ENCODE measurements at places on chromosomes 5 and 9.

DNA sequence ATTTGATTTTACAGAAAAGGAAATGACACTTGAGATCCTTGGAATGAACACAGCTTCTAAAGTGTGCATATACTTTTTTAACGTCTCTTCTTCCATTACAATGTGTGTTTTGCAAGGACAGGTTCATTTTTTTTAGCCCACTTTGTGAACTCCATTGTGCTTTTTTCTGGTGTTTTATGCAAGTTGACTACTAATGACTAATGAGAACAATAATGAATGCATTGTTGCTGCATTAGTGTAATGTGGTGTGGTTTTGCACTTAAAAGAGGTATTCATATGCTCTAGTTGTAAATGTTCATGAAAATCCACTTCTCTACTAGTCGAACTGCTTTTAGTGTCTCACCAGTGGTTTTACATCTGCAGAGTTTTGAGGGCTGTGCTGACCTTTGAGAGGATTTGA lies 93.6 kb downstream of the UHRF2 start:
- DNase-seq = no peak

- no peak for DNase-seq
These were observed 7.6 kb downstream of the PCYOX1L start for GRCh38 chr5:149365418-149365817.

DNA sequence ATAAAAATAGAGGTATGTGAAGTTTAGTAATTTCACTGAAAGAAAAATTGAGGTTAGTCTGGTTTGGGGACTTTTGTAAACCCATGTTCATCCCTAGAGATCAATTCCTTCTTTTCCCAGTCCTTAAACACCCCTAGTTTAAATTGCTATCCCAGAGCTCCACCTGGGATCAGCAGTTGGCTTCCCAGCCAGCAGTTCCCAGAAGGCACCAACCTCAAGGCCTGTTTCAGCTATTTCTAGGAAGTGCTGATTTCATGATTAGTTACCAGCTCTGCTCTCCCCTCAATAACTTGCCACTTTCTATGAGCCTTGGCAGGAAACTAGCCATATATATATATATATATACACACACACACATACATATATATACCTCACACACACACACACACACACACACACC lies 30.5 kb downstream of the EPB41L4B start:
- DNase-seq = no peak

- no peak for DNase-seq
These were observed 1726.4 kb upstream of the NUDT12 start for GRCh38 chr5:105288946-105289345.

- DNase-seq = no peak
These were observed 24.9 kb upstream of the CCNO start for GRCh38 chr5:55258339-55258738.

GRCh38 chr5:57493034-57493433 lies 10.4 kb upstream of the ACTBL2 start:
- DNase-seq = no peak

DNA sequence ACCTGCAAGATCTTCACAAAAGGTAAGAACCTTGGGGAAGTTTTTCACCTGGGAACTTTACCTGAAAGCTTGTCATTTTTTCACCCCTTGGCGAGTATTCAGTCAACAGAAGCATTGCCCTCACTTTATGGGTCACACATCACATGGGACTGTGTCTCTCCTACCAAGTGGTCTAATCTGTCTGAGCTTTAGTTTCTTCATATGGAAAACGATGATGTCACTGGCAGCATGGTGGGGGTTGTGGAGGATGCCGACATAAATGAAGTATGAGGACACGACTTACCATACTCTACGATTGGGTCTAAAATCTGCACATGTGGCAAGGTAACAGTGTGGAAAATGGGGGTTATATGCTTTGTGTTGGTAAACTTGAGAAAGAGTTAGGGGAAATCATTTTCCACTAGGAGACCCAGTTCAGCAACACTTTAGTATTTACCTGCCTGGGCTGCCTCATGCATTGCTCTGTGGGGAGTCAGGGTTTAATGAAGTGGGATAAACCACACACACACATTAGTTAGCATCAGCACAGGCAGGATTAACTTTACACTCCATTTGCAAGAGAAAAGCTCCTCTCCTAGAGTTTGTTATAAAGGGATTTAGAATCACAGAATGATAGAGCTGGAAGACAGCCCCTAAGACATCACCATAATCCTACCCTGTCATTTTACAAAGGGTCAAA lies 19.8 kb upstream of the PAX5 start:
- no peak for DNase-seq

DNA sequence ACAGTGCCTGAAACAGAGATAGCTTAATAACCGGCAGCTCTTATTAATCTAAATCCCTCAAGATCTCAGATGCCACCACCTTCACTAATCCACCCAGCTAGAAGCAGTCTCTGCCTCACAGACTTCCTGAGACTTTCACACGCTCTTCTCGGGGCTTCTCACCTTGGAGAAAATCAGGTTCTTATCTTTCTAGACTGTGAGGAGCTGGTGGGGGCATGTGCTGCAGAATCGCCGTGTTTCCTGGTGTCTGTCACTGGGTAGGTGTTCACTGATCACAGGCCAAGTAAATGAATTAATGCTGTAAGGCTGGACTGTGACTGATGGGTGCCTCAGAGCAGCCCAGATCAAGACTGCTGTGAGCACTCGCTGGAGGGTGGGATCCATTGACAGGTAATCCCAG lies 101.7 kb downstream of the PSD2 start:
- DNase-seq = no peak

GRCh38 chr9:68981789-68982188 lies 32.1 kb downstream of the PRKACG start:
- no peak for DNase-seq

Measured in T1000 (cell line).